ENCODE measurements at places on chromosomes 6 and 20. TPM values are rescaled to one million over a fixed set of nuclear protein-coding genes. Genes with fewer than 3 reads are reported as not detected.

- H3K4me3 ChIP-seq, result no peak overlapping the region
- H3K36me3 ChIP-seq, result no peaks in the 10 kb centered on the region
- no peaks in the 10 kb centered on the region for H3K27me3 ChIP-seq
- no peak overlapping the region for H3K27ac ChIP-seq
Measured at GRCh38 chr6:104286641-104287040, 573.1 kb downstream of the HACE1 start.

GRCh38 chr20:62825333-62825985 lies 8.6 kb downstream of the COL9A3 start:
- no peaks in the 10 kb centered on the region for H3K36me3 ChIP-seq
- peaks cover 27% of the 10 kb centered on the region for H3K4me1 ChIP-seq
- no peak overlapping the region for H3K4me3 ChIP-seq
- H3K27ac ChIP-seq, result peak overlapping the region; percentile 42
- no peak for DNase-seq

- no peaks in the 10 kb centered on the region for H3K36me3 ChIP-seq
- no peak overlapping the region for H3K4me3 ChIP-seq
- H3K4me1 ChIP-seq, result no peaks in the 10 kb centered on the region
- DNase-seq, result no peak
Measured at GRCh38 chr20:58818586-58819285, 32.0 kb downstream of the GNAS-AS1 start.

DNA sequence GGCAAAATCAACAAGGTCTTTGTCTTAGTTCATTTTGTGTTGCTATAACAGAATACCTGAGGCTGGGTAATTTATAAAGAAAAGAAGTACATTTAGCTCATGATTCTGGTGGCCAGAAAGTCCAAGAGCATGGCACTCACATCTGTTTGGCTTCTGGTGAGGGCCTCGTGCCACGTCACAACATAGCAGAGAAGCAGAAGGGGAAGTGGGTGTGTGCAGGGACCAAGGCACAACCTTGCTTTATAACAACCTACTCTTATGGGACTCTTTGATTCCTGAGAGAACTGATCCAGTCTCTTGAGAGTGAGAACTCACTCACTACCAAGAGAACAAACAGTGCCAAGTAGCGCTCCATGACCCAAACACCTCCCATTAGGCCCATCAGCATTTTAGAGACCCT lies 25.4 kb downstream of the GABRR2 start:
- no peak overlapping the region for H3K27ac ChIP-seq
- no peak overlapping the region for H3K4me3 ChIP-seq
- DNase-seq, result no peak

- DNase-seq, result no peak
- no peaks in the 10 kb centered on the region for H3K36me3 ChIP-seq
- H3K4me1 ChIP-seq, result no peaks in the 10 kb centered on the region
- no peak overlapping the region for H3K27ac ChIP-seq
- no peaks in the 10 kb centered on the region for H3K27me3 ChIP-seq
Measured at GRCh38 chr20:54351371-54352136, 123.8 kb upstream of the DOK5 start.

- no peaks in the 10 kb centered on the region for H3K27me3 ChIP-seq
- no peak overlapping the region for H3K27ac ChIP-seq
- H3K4me3 ChIP-seq, result no peak overlapping the region
- H3K4me1 ChIP-seq, result no peaks in the 10 kb centered on the region
- DNase-seq, result no peak
- H3K36me3 ChIP-seq, result no peaks in the 10 kb centered on the region
Measured at GRCh38 chr20:19384940-19385339, 172.5 kb downstream of the SLC24A3 start.

DNA sequence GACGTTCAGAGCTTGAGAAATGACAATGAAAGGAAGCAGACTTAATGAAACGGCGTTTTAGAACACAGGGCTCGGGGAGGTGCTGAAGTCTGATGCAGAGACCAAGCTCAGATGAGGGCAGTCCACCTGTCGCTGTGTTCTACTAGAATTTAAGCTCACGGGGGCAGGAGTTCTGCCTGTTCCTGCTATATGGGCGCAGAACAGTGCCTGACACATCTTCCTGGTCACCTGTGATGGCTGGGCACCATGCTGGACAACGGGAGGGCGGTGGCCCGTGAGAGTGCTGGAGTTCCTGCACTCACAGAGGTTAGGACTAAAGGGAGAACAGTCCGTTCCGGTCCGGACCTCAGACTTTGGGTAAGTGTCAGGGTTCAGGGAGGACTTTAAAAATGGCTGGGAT lies 130.6 kb downstream of the ERMARD start:
- no peak overlapping the region for H3K27ac ChIP-seq
- H3K4me1 ChIP-seq, result no peaks in the 10 kb centered on the region
- no peaks in the 10 kb centered on the region for H3K36me3 ChIP-seq

DNA sequence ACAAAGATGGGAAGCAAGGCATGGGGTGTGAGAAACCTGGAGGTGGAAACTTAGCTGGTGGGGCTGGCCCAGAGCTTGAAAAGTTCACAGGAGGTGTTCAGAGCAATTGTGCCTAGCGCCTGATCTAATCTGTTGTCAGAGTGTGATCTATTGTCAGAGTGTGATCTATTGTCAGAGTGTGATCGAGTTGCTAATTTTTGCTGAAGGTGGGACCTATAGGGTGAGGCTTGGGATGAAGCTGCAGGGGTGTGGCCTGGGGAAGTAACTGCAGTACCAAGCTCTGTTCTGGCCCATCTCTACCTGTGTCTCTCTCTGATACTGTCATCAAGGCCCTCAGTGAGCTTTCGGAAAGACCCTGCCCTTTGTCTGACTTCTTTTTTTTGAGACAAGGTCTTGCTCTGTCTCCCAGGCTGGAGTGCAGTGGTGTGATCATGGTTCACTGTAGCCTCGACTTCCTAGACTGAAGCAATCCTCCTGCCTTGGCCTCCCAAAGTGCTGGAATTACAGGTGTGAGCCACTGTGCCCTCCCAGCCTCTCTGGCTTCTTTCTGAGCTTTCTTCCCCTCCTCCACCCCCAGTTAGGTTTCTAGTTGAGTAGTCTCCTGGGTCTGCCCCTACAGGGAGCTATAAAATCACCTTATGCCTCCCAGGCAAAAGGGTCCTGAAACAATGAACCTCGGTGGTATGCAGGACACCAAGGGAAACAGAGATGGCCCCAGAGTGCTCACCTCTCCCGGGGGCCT lies 150.8 kb upstream of the RNF24 start:
- H3K27me3 ChIP-seq, result no peaks in the 10 kb centered on the region
- no peak overlapping the region for H3K4me3 ChIP-seq
- H3K36me3 ChIP-seq, result no peaks in the 10 kb centered on the region
- no peak for DNase-seq

DNA sequence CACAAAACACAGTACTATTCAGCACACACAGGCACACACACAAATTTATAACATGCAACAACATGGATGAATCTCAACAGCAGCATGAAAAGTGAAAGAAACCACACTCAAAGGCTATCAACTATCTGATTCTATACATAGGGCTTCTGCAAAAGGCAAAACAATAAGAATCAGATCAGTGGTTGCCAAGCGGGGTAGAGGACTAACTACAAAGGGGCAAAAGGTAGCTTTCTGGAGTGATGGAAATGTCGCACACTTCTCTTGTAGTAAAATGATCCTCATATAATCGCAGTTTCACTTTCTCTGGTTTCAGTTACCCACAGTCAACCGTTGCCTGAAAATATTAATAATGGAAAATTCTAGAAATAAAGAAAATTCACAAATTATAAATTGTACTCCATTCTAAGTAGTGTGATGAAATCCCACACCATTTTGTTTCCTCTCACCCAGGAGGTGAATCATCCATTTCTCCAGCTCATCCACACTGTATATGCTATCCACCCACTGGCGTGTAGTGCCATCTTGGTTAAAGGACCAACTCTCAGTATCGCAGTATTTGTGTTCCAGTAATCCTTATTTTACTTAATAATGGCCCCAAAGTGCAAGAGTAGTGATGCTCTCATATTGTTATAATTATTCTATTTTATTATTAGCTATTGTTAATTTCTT lies 12.8 kb upstream of the PLN start:
- no peak for DNase-seq

NCOA3 gene
- 25.9 TPM for total RNA-seq

GRCh38 chr6:111717621-111718020 lies 111.9 kb upstream of the TRAF3IP2 start:
- no peak overlapping the region for H3K4me3 ChIP-seq
- no peak for DNase-seq
- no peaks in the 10 kb centered on the region for H3K4me1 ChIP-seq
- no peak overlapping the region for H3K27ac ChIP-seq
- H3K36me3 ChIP-seq, result no peaks in the 10 kb centered on the region

DNA sequence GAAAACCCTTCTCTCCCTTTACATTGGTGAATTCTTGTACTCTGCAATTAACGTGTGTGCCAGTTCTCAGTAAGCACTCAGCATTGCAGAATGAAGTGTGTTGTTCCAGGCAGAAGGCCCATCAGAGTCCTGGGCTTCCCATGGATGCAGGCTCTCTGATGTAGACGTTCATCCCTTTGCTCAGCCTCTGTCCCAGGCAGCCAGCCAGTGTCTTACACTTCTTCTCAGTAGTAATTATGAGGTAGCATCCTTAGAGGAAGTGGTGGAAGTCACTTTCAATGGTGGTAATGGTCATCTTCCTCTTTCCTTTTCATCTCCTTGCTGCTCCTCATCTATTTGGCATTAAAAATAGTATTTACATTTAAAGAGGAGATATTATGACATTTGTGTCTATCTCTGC lies 66.7 kb upstream of the FYN start:
- DNase-seq, result no peak
- H3K4me1 ChIP-seq, result peaks cover 5% of the 10 kb centered on the region
- no peak overlapping the region for H3K4me3 ChIP-seq
- no peaks in the 10 kb centered on the region for H3K36me3 ChIP-seq
- no peaks in the 10 kb centered on the region for H3K27me3 ChIP-seq

DNA sequence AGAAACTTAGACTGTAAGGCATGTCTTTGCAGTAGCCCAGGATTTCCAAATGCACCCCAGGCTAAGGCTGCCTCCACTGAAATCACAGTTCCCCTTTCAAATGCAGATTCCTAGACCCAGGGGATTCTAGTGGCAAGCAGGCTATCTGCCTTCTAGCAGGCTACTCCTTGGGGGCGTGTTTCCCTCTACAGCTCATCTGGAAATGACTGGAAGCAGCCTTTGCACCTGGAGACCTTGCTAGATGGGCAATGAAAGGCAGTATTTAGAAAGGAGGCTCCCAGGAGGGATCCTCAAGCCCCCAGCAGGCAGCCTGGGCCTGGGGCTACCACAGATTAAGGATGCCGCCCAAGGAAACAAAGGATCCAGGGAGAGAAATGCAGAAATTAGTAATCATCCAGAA lies 26.0 kb upstream of the SYNDIG1 start:
- no peaks in the 10 kb centered on the region for H3K4me1 ChIP-seq
- DNase-seq, result no peak
- H3K27ac ChIP-seq, result no peak overlapping the region
- no peaks in the 10 kb centered on the region for H3K27me3 ChIP-seq

- no peaks in the 10 kb centered on the region for H3K27me3 ChIP-seq
- no peak overlapping the region for H3K4me3 ChIP-seq
- peaks cover 17% of the 10 kb centered on the region for H3K4me1 ChIP-seq
- DNase-seq, result peak; percentile 21
Measured at GRCh38 chr20:62500237-62500864, 24.6 kb upstream of the GATA5 start.

DNA sequence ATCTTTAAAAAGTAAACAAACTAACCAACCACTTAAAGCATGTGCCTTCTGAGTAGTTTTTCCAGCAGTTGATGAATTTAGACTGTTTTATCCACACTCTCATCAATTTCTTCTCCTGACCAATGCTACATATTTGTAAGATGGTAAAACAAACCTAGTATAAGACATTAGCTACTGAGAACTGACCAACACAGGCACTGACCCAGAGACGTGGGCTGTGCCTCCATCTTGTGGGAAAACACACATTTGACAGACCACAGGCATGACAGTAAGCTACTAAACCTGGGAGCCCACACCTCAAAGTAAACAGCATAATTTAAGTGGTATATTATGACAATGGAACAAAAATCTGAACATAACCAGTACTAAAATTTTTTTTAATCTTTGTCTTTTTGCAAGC lies 121.4 kb upstream of the NRSN1 start:
- no peak overlapping the region for H3K27ac ChIP-seq
- H3K27me3 ChIP-seq, result no peaks in the 10 kb centered on the region
- H3K4me3 ChIP-seq, result no peak overlapping the region
- no peak for DNase-seq

- peaks cover 3% of the 10 kb centered on the region for H3K4me1 ChIP-seq
- H3K36me3 ChIP-seq, result no peaks in the 10 kb centered on the region
- H3K27ac ChIP-seq, result no peak overlapping the region
- no peaks in the 10 kb centered on the region for H3K27me3 ChIP-seq
- H3K4me3 ChIP-seq, result no peak overlapping the region
- DNase-seq, result no peak
Measured at GRCh38 chr6:57283911-57284455, 33.4 kb upstream of the PRIM2 start.

DNA sequence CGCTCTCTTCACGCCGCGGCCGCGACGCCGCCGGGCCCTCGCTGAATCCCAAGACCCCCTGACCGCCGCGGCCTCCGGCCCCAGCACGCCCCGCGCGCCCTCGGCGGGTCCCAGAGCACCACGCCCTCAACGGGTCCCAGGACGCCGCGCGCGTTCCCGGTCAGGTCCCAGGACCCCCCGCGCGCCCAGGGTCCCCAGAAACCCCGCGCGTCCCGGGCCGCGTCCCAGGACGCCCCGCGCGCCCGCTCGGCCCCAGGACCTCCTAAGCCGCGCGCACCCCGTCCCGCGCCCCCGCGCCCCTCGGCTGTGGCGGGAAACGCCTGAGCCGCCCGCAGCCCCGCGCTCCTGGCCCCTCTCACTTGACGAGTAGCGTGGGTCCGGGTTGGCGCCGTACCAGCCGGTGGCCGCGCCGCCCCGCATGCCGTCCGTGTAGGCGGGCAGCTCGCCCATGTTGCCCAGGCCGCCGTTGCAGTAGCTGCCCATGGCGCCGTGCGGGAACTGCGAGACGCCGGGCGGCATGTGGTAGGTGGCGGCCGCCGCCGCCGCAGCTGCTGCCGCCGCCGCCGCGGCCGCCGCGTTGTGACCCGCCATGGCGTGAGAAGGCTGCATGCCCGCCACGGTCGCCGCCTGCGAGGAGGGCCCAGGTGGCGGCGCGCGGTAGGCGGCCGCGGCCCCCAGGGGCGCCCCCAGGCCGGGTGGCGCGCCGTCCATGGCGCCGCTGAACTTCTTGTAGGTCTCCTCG lies 556 bp downstream of the NKX2-4 start:
- no peak overlapping the region for H3K4me3 ChIP-seq
- DNase-seq, result no peak
- H3K27me3 ChIP-seq, result peaks cover 28% of the 10 kb centered on the region
- H3K27ac ChIP-seq, result no peak overlapping the region
- no peaks in the 10 kb centered on the region for H3K4me1 ChIP-seq
- H3K36me3 ChIP-seq, result no peaks in the 10 kb centered on the region

GRCh38 chr6:140225701-140226436 lies 851.4 kb upstream of the CITED2 start:
- H3K27me3 ChIP-seq, result no peaks in the 10 kb centered on the region
- no peak overlapping the region for H3K27ac ChIP-seq
- no peaks in the 10 kb centered on the region for H3K36me3 ChIP-seq
- no peaks in the 10 kb centered on the region for H3K4me1 ChIP-seq
- H3K4me3 ChIP-seq, result no peak overlapping the region

Data from HCT116 (cell line).